ENCODE measurements at places on chromosomes 11 and 22.

GRCh38 chr11:124190298-124191139 is 7.4 kb downstream of the OR10D3 start:
- DNase-seq = no peak

DNA sequence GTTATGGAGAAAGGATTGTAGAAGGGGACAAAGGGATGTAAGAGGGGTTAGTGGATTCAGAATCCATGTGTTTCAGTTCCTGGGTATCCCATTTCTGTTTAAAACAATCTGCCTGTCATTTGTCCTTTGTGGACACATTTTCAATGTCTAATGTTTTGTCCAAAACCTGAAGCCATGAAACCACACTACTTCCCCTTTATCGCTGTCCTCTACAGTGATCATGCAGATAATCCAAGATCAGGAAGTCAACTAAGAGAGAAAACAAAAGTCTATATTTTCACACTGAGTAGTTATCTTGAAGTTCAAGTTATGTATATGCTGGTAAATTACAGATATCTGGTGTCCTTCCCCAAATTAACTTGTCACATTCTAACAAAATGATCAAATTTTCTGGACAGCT is 457.0 kb downstream of the NTM start:
- DNase-seq = no peak

- DNase-seq = no peak
Measured at GRCh38 chr22:39229688-39230260, 15.0 kb downstream of the PDGFB start.

- DNase-seq = no peak
Measured at GRCh38 chr11:45659818-45660160, 5.6 kb downstream of the CHST1 start.
